ENCODE measurements at places on chromosomes 5 and 9.

DNA sequence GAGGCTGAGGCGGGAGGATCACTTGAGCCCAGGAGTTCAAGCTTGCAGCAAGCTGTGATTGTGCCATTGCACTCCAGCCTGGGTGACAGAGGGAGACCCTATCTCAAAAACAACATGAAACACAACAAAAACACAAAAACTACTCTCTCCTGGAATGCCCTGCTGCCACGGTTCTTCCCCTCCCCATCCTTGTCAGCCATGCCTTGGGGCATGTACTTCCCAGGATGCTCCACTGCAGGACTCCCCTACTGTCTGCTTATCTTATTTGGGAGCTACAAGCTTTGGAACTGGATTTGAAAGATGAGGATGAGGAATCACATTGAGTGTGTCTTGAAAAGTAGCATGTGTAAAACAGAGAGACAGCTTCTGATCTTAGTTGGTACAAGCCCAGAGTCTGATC is 40.1 kb upstream of the KIAA1958 start:
- DNase-seq, result no peak

DNA sequence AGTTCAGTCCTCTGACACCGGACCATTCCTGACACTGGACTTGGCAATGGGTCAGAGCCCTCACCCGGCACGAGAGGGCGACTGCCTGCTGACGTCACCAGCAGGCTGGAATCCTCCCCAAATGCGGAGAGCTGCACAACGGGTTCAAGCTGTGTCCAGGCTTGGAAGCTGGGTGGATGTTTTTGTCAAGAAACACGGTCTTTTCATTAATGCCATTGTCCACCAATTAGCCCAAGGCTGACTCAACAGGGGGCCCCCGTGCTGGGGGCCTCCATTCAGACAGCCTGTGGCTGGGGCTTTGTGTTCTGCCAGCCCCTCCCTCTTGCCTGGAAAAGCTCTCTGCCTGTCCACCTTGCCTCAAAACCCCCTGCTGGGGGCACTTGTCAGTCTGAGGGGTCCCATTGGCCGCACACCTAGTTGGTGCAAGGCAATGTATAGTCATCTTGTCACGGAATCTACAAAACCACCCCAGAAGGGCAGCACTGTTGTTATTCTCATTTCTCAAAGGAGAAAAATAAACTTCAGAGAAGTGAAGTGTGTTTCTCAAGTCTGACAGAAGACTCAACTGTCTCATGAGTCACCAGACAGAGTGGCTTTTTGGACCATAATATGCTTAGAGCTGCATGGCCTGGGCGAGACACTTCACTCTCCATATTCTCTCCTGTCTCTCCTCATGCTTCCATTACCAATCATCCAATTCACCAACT is 24.6 kb downstream of the NDUFA8 start:
- DNase-seq, result no peak

- DNase-seq, result no peak
Measured at GRCh38 chr5:65185468-65185867, 296.3 kb downstream of the ADAMTS6 start.

- no peak for DNase-seq
Measured at GRCh38 chr5:39668980-39669379, 244.2 kb upstream of the DAB2 start.

- no peak for DNase-seq
Measured at GRCh38 chr9:35904338-35904737, 1.7 kb upstream of the HRCT1 start.

- no peak for DNase-seq
Measured at GRCh38 chr5:135239453-135240282, 159.4 kb downstream of the MACROH2A1 start.

- no peak for DNase-seq
Measured at GRCh38 chr5:133781436-133782225, 169.3 kb upstream of the FSTL4 start.

GRCh38 chr5:143606043-143606752 is 202.7 kb upstream of the NR3C1 start:
- DNase-seq, result no peak

DNA sequence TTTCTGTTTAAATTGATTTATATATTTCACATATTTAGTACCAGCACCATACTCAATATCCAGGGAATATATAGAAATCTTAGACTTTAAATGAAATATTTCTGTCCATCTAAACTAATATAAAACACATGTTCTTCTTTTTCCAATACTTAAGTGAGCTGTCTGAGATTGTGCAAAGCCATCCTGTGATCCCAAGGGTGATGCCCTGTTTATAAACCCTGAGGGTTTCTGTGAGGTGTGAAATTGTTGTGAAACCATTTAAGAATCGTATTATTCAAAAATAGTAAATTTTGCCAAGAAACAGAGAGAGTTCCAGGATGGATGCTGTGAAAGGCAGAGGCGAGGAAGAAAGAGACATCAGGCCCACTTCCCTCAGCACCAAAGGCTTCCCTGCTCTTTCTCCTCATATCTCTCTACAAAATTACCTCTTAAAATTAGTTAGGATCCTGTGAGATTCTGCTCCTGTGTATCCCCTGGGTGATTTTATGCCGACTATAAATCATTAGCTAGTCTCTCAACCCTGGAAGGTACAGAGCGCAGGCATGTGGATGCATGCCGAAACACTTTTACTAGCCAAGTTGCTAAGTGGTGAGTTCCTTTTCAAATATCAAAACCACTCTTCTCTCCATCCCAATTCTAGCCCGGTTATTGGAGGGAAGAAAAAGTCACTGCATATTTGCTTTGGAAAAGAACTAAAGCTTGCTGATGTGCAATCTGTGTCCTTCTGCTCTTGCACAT is 183.0 kb downstream of the GLIS3 start:
- DNase-seq, result peak; percentile 82

GRCh38 chr5:120507197-120507596 is 43.1 kb downstream of the PRR16 start:
- no peak for DNase-seq

DNA sequence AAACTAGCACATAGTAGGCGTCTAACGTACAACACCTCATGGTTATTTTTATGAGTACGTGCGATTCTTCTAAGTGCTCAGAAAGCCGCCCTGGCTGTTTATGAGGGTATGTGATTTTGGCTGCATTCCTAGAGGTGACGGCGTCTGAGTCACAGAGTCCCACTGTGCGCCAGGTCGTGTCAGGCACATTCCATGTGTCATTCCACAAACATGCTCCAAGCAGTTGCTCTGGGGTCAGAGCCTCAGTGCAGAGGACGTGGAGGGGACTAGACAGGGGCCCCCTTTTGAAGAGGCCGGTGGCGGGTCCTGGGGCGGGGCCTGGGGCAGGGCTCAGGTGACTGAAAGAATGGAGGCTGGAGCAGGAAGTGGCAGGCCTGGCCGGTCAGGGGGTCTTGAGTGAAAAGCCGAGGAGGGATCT is 51.9 kb downstream of the NEK6 start:
- peak; percentile 86 for DNase-seq

GRCh38 chr5:83856881-83857280 is 136.2 kb upstream of the HAPLN1 start:
- DNase-seq, result no peak

GRCh38 chr5:36667824-36668223 is 61.4 kb downstream of the SLC1A3 start:
- no peak for DNase-seq

DNA sequence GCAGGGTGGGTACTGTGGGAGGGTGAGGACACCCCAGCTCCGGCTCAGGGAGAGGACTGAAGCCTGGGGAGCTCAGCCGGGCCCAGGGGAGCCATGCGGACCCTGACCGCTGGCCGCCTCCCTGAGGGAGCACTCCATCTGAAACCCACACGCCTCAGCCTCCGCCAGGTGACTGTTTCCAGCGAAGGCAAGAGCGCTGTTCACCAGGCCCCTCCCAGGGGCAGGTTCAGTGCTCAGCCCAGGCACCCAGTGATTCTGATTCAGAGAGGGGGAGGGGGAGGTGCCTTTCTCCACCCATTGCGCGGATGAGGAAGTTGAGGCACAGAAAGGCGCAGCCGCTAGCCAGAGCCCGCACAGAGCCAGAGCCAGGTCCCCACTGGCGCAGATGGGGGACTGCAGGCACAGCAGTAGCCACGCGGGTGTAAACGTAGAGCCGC is 27.0 kb downstream of the ADGRD2 start:
- no peak for DNase-seq

DNA sequence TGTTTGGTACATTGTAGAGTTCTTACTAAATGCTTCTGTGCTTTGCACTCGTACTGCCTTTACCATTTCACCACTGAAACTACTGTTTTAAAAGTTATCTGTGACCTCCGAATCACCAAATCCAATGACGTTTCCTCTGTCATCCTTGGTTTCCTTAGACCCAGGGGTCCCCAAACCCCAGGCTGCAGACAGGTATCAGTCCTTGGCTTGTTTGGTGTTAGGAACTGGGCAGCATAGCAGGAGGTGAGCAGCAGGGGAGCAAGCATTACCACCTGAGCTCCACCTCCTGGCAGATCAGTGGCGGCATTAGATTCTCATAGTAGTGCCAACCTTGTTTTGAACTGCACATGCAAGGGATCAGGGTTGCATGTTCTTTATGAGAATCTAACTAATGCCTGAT is 26.8 kb upstream of the APC start:
- no peak for DNase-seq

DNA sequence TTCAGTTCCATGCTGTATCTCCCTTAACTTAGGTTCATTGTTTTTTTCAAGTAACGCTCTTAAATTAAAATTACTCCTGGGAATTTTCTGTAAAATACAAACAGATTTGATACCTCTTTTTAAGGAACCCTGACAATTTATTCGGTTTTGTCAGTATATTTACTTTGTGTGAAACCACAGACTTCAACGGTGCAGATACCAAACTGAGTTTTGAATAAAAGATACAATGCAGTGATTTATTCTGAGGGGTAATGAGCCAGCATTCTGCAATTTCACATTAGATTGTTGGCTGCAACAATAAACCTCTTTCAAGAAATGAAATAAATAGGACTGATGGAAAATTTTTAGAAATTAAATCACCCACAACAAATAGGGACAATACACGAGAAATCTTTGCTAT is 308.6 kb upstream of the EDIL3 start:
- no peak for DNase-seq

DNA sequence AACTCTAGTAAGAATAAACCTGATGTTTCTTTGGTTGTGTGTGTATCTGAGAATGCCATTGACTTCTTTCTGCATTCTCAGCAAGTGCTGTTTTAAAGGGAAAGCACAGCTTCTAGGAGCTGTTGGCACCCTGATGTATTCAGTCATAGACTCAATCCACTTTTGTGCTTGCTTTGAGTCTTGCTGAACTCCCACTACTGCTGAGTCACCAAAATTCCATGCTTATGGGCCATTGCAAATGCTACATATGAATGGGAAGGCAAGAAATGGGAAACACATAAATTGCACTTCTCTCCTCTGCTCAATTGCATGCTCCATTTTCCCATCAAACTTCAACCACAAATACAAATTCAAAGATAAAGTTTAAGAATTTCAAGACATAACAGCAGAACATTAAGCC is 9.8 kb upstream of the FTMT start:
- no peak for DNase-seq

DNA sequence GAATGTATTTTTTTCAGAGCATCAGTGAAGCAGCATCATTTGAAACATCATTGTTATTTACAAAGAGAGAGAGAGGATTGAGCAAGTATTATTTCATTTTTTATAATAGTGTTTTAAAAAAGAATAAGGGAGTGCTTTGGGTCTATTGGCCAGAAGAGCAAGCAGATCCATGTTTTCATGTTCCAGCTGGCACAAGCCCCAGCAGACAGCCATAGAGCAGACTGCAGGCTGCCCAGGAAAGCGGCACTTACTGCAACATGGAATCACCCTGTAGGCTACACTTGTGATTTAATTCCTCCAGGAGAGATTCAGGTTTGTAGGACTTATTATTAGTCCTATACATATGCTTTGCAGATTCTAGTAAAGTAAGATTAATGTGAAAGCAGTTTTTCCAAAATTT is 407.0 kb upstream of the GRAMD2B start:
- DNase-seq, result no peak

DNA sequence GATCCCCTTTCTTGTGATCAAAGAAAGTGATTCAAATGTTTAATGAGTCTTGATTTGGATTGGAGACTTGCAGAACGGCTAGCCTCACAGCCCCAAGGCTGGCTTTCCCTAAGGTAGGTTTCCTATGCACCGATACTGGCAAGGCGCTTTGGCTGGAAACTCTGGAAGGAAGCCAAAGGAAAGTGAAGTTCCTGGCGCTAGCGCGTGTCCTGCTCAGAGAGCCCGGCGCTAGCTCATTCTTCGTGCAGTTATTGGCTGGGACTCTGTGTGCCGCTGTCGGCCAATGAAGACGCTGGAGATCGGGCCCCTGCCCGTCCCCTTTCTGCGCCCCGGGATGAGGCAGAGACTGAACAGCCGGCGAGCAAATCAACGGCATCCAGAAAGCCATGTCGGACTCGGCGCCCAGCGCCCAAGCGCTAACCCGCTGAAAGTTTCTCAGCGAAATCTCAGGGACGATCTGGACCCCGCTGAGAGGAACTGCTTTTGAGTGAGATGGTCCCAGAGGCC is at the start of gene PCDHGC3:
Gene PCDHGC3 (plus strand): TSS at position 342 of the 507 bp plus-strand sequence. CDS start 151 bp downstream, at position 493.
- peak; percentile 93 for DNase-seq

DNA sequence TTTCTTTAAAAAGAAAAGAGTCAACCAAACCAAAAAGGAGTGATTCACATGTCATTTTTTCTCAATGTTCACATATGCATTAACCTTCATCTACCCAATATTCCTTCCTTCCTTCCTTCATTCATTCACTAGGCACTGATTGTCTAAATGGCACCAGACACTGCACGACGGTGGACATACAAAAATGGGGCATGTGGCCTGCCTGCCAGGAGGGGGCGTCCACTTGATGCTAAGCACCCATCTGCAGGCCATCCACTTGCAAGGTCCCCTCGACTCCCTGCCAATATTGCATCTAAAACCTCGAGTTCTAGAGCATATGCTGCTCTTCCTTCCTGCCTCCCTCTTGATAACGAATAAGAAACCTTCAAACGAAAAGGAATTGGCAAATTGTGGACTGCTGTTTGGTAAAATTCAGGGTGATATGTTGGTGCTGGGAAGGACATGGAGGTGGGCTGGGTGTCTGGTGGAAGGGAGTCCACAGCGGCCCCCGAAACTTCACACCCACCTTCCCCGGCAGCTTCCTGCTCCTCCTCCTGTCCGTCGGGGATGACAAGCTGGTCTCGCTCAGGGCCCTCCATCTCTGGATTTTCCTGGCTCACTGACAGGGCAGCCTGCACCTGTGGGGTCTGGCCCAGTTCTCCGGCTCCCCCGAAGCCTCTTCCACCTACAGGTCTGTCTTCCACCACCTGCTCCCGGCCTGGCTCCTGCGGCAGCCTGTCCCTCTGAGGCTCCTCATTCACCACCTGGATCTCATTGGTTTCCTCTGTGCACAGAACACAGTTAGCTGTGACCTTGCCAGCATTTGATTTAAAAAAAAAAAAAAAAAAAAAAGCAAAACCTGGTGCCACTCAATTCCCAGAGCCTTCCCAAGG is 64.3 kb downstream of the GOLM1 start:
- DNase-seq, result no peak

- DNase-seq, result no peak
Measured at GRCh38 chr9:131282688-131283422, 6.5 kb upstream of the FAM78A start.

- DNase-seq, result peak; percentile 13
Measured at GRCh38 chr5:61245486-61245885, 83.2 kb upstream of the SMIM15 start.

GRCh38 chr9:106980551-106981101 is 117.7 kb downstream of the ZNF462 start:
- DNase-seq, result no peak
